ENCODE measurements at places on chromosomes 2 and 18. TPM values are rescaled to one million over a fixed set of nuclear protein-coding genes. Genes with fewer than 3 reads are reported as not detected.

Gene ARHGAP15
- 70.2 TPM for total RNA-seq

Gene NT5DC4
- not detected for total RNA-seq

Gene ADRA2B
- 0.36 TPM for total RNA-seq

DNA sequence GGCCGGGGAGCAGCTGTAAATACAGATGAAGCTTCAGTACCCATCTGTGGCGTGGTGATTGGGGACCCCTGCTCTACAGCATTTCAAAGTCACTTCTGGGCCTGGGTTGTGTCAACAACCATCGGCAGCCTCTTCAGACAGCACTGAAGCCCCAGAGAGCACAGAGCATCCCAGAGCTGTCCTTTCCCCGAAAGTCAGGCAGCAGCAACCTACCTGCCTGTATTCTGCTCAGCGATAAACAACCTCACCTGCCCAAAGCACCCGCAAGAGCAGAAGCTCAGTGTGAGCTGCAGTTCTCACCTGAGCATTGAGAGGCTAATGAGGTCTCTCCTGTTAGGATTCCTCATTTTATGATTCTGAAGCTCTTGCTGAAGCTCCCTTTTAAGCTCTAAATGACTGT, 19.3 kb downstream of the TRABD2A start:
- DNase-seq: no peak

DNA sequence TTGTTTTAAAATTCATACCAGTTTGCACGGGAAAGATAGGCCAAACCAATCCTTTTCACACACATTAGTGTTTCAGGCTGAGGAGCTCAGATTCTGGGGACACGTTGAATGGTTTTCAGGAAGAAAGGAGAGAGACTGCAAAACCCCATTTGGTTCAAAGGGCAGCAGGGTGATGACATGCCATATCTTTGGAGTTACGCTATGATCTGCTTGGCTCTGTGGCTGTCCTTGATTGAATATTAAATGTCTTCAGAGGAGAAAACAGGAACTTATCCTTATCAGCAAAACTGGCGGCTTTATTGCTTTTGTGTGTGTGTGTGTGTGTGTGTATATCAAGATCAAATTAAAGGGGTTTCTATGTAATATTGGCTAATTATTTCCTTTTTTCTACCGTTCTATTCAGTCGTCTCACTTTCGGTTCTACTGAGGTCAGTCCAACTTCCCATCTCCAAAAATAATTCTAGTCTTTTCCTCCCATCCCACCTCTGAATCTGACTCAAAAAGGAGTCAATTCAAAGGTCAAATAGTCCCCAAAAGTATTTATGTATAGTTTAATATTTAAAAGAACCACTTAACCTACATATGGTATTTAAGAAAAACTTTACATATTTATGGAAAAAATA, 292.9 kb upstream of the CCDC68 start:
- DNase-seq: no peak

DNA sequence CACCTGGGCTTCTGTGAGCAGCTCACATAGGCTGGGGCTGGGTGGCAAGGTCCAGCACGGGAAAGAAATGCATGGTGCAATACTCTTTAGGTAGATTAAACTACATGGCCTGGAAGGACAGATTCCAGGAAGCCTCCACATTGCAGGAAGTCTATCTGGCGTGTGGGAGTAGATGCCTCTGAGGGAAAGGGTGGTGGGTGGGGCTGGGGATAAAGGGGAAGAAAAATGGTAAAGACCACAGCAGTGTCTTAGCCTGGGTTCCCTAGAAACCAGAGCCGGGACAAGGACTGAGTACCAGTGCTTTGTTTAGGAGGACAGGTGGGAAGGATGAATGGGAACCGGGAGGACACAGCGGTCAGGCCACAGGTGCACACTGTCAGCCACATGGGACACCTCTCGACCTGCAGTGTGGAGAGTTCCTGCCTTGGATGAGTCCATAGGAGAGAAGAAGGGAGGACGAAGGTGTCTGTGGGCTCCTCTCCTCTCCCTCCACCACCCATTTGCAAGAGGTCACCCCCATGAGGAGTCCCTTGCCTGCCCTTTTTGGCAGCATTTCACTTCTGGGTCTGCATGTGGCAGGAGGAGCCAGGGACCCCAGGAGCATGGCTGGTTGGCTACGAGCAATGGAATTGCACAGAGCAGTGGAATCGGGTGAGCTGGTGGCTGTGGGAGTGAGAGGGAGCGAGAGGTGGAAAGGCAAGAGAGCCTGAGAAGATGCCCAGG, 91.5 kb upstream of the HS6ST1 start:
- no peak for DNase-seq

- no peak for DNase-seq
Measured at GRCh38 chr2:131008967-131009366, 84.3 kb downstream of the FAM168B start.

Measured in activated CD4-positive, alpha-beta memory T cell treated with anti-CD3 and anti-CD28 coated beads for 36 hours (primary cell).